ENCODE measurements at places on chromosomes 5 and 9.

DNA sequence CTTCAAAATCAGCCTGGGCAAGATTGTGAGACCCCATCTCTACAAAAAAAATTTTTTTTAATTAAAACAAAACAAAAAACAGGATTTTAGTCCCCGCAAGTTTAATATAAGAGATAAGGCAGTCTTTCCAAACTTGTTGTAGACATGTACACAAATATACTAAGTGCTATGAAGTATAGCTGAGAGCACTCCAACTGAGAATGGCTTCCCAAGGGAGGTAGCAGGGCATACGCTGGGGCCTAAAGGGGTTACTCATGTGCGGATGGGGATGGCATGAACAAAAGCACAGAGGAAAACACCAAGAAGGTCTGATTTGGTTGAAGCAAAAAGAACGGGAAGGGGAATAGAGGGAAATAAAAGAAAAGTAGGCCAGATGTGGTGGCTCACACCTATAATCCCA is 21.1 kb downstream of the SAR1B start:
- DNase-seq: no peak

DNA sequence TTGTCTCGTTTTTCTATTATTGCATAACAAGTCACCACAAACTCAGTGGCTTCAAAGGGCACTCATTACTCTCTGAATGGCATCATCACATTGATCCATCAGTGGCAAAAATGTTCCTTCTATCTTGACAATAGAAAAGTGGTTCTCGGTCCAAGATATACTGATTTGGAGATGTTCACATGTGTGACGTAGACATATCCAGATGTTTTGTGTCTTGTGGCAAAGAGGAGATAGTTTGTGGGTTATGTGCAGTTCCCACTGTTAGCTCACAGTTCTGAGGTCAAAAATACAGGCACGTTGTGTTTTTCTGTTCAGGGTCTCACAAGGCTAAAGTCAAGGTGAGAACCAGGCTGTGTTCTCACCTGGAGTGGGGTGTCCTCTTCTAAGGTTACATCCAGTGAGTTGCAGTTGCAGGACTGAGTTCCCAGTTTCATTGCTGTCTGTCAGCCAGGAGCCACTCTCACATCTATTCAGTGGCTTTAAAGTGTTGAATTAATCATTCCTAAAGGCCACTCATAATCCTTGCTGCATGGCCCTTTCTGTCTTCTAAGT is 55.3 kb downstream of the GAS1 start:
- no peak for DNase-seq

GRCh38 chr9:127781806-127782205 is 3.3 kb upstream of the SH2D3C start:
- no peak for DNase-seq

GRCh38 chr9:81540142-81540710 is 149.1 kb downstream of the TLE1 start:
- DNase-seq: no peak

GRCh38 chr5:150522504-150523414 is 14.8 kb downstream of the NDST1 start:
- peak; percentile 66 for DNase-seq

GRCh38 chr5:168390491-168390890 is 95.8 kb upstream of the RARS1 start:
- DNase-seq: no peak

DNA sequence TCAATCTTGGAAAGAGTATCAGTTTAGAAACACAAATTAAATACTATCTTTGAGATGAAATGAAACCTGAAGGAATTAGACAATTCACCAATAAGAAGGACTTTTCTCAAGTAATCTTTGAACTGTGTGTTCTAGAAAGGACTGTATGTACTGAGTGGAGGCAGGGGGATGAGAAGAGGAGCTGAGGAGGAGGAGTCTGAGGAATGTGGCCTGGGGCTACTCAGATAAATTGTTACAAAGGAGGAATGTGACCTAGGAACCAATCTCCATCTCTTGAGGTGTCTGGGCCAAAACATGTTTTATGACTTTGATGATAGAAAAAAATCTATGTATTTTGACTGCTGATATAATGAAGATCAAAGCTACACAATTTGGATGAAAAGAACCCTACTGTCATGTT is 124.3 kb upstream of the ANKRD55 start:
- DNase-seq: no peak

- no peak for DNase-seq
These were observed 1.2 kb downstream of the UCK1 start for GRCh38 chr9:131529597-131530545.

GRCh38 chr9:38195737-38196161 is 126.7 kb upstream of the SHB start:
- no peak for DNase-seq

GRCh38 chr5:109619021-109619460 is 70.7 kb upstream of the MAN2A1 start:
- no peak for DNase-seq

GRCh38 chr5:40481241-40481640 is 198.5 kb upstream of the PTGER4 start:
- DNase-seq: no peak

- no peak for DNase-seq
These were observed 1686.5 kb upstream of the ACO1 start for GRCh38 chr9:30697958-30698357.

DNA sequence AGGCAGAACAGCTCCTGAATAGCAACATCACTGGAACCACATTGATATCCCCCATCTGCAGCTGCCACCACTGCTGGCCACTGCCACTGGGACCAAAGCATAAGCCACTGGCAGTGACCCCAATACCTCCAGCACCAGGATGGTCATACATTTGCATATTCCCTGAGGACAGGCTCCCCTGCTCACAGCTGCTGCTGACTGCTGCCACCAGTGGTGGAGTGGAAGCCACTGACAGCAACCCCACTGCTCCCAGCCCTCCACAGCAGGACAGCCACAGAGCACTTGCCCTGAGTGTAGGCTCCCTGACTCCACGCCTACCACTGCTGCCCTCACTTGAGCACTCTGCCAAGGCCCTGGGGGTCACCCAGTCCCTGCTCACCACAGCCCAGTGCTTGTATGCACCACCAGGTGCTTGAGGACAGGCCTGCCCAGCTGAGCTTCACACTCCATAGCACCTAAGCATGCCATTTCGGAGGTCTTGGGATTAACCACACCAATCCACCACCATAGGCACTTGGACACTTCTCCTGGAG is 327.4 kb upstream of the RPS23 start:
- no peak for DNase-seq

- no peak for DNase-seq
These were observed 221.6 kb downstream of the SH3GL2 start for GRCh38 chr9:17800418-17800817.

DNA sequence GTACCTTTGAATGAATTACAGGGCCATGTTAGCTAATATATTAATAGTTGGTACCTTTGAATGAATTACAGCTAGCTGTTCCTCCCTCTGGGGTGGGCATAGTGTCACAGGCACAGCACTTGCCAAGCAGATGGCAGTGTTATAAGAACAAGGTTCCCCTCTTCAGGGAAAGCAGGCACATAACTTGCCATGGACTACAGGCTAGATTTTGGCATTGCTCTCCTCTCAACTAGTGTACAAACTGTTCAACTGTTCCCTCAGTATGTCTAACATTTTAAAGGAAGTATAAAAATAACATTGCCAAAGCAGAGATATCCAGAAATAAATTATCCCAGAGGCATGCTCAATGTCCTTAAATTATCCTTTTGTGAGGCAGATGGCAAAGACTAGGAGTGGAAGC is 33.7 kb downstream of the ABITRAM start:
- DNase-seq: no peak

GRCh38 chr5:120806202-120806601 is 342.1 kb downstream of the PRR16 start:
- DNase-seq: no peak

DNA sequence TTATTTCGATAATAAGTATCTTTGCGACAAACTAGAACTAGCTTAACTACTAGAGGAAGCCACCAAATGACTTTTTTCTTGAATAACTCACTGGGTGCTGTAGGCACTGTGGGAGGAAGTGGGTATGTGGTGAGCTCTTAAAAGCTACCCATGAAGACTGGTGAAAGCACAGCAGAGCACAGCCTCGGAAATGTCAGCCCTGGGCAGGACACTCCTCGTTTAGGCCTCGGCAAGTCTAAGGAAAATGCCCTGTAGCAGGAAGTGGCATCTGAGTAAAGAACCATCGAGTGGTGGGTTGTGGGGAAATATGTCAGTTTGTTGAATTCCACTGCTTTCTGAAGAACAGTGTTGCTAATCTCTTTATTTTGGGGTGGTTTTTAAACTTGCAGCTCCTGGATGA is 44.0 kb upstream of the NCS1 start:
- DNase-seq: no peak

DNA sequence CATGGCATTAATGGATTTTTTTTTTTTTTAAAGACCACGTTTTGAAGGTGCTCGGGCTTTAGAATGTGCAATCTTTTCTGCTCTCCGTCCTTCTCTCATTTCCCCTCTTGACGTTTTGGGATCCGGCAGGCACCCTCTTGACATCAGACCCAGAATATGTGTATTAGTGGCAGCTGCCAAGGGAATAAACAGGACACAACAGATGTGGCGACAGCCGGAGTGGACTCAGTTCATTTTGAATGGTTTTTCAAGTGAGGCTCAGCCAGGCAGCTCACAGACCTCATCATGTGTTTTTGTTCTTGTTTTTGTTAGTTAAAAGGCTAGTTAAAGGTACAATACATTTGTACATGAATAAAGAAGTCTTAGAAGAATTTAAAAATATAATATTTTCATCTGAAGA is 365.0 kb upstream of the SEMA6A start:
- no peak for DNase-seq

- no peak for DNase-seq
These were observed 148.7 kb upstream of the RANBP3L start for GRCh38 chr5:36450229-36451014.

DNA sequence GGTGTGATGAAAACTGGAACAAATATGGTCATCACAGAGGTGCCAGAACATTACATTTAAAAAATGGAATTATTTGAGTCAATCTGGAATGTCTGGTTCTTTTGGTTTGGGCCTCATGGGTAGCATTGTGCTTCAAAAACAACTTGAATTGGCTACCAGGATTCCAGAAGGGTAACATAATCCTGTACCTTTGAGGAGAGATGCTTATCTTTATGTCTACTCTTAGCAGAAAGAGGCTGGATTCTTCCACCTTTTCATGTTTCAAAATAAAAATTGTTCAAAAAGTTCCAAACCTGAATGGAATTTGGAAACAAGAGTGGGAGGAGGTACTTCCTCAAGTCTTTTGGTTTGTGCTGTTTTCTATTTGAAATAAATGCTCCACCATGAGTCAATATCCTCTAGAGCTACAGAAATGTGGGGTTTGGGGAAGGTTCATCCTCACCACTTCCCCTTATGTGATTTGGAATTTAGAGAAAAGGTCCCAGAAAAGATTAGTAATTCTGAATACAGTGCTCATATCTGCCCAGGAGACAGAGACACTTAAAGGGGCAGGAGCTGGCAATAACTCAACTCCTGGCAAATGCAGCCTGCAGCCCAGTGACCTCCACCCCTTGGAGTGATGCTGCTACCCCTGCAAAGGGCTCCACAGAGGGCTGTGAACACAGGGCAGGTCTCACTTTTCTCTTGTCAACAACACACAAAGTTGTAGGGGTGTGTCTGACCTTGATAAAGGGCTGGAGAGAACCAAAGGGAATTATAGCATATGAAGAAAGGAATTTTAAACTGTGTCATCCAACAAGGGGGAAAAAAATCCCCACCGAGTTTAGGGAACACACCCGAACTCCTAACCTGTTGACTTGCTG is 272.8 kb downstream of the CWC27 start:
- no peak for DNase-seq

- DNase-seq: no peak
These were observed 173.0 kb downstream of the MSX2 start for GRCh38 chr5:174897281-174897950.

GRCh38 chr5:139445325-139446170 is 6.2 kb upstream of the DNAJC18 start:
- DNase-seq: no peak

DNA sequence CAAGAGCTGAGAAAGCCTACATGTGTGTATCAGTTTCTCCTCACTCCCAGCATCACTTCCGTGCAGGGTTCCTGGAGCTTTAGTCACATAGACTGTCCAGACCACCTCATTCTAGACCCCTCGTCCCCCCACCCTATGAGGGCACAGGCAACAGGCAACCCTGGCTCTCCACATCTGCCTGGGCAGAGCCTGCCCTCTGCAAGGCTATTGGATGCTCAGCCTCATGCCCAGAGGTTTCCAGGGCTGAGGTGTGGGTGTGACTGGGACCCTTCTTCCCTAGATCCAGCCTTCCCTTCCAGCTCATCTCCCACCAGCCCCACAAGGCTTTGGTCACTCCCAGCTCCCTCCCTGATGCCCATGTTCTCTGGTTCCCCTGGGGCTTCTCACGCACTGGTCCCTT is 161.4 kb downstream of the PAX5 start:
- DNase-seq: no peak

- DNase-seq: no peak
These were observed 243.6 kb upstream of the HAPLN1 start for GRCh38 chr5:83964271-83964670.

DNA sequence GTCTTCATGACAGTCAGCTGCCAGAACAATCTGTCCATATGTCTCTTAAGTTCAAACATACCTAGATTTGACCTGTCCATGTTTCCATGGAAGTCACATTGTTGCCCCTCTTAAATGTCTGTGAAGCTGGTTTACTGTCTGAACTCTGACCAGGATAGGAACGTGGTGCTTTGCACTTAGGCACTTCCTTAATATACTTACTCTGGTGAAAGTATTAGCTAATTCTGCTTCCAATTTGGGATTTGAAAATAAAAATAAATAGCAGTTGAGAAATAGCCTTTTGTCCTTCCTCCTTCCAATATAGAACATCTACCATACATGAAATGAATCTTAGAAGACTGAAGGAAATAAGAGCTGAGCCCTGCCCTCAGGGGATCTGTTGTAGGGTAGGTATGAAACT is 524.5 kb upstream of the CLINT1 start:
- DNase-seq: no peak

DNA sequence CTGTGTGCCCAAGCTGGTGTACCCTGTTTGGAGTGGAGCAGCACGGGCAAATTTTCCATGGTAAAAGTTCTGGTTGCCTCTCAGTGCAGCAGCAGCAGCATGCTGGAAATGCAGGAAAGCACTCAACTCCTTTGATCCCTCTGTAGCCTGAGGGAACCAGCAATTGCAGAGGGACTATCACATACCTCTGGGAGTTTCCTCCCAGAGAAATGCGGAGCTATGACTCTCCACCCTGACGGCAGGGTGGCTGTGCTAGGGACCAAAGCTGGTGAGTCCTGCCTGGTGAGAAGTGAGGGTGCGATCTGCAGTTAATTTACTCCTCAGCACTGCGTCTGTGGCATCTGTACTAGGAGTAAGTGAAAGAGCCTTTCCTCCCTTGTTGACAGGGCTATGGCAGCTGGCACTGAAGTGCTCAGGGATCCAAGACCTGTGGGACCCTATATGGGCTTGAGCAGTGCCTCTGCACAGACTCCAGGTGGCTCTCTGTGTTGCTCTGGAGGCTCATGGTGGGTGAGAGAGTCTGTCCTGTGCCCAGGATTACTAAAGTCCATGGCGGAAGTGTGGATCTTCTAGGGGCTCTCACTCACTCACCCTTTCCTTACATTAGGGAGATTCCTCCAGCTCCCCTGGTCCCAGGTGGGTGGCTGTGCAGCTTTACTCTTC is 601.2 kb upstream of the TYRP1 start:
- no peak for DNase-seq

Measured in DMS153 (cell line).